NCI-H146 (cell line): ENCODE measurements at places on chromosomes 5 and 9.

GRCh38 chr9:128416432-128417019, 4.1 kb upstream of the CERCAM start:
- DNase-seq: no peak

GRCh38 chr5:96775689-96776088, 32.1 kb downstream of the ERAP1 start:
- no peak for DNase-seq

DNA sequence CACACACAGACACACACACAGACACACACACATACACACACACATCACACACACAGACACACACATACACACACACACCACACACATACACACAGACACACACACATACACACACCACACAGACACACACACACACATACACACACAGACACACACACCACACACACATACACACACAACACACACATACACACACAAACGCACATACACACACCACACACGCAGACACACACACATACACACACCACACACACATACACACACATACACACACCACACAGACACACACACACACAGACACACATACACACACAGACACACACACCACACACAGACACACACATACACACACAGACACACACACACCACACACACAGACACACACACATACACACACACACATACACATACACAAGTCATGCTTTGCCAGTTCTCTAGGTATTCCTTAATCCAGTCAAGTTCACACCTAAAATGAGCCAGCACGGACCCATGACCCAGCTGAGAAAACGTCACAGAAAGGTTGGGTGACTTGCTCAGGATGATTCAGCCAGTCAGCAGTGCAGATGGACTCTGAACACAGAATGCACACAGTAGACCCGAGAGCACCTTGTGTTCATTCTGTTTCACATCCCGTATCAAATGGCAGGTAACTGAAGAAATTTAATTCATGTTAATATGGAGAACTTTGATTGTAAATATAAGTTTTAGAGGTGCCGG, 746.4 kb downstream of the MTRR start:
- no peak for DNase-seq

DNA sequence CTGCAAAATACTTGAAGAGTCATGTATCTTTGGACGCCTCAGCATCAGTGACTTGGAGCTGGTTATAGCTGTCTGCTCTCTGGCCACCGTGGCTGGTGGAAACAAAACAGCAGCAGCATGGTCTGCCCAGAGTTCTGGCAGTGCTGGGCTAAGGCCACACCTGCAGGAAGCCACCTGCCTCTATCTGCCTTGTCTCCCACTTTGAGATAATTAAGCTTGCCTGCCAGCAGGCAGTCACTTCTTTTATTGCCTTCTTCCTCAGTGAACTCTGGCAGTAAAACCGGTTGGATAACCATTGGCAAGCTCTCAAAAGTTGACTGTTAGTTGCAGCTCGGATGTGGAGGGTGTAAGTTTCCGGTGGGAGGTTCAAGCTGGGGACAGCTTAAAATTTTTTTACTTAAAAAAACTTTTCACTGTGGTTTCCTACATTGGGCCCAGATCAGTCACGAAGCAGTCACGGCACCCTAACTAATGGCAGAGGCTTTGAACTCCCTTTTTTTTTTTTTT, 4.9 kb downstream of the SMIM3 start:
- DNase-seq: peak; percentile 81

- DNase-seq: no peak
Observed at GRCh38 chr9:130522233-130522808, 57.1 kb upstream of the FUBP3 start.

GRCh38 chr9:135693771-135694170, 5.5 kb downstream of the SOHLH1 start:
- DNase-seq: no peak

- no peak for DNase-seq
Observed at GRCh38 chr5:178429156-178429468, 161.1 kb downstream of the COL23A1 start.

DNA sequence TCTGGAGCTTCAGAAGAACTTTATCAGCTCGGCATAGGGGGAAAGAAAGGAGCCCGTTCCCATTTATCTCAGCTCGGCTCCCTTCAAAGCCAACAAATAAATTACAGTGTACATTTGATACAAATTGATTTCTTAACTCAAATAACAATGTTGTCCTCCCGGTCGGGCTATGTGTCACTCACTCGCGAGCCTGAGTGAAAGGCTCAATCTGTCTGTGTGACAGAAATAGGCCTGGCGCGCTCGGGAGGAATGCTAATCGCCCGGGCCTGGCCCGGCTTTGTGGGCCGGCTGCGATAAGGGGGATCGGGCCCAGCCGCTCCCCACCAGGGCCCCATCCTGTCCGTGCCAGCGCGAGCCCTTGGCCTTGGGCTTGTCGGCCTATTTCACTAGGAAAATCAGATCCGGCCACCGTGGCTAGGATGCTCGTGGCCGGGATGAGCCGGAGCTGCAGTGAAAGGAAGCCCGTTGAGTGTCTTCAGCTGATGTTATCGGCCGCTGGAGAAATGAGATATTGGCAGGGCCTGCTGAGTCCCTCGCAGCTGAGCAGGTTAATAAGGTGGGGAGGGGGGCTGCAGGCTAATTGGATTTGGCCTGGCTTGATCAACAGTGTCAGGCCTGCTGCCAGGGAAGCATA, 258.7 kb downstream of the IRX1 start:
- no peak for DNase-seq

DNA sequence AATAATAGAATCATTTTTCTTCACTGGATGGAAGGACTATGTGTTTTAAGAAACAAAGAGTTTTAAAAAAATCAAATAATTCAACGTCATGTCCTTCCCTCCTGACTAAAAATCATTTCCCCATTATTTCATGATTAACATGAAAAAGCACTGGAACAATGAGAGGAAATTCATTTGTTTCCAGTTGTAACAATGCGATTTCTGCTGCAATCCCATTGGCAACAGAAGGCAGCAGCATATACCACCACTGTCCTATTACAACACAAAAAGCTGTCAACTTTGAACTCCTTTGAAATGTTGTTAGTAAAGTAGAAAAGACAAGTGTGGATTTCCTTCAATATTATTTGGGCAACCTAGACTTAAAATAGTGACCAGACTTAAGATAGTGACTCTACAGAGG, 3.1 kb downstream of the C5orf63 start:
- no peak for DNase-seq

GRCh38 chr9:120642129-120642770, 62.3 kb upstream of the CDK5RAP2 start:
- no peak for DNase-seq

DNA sequence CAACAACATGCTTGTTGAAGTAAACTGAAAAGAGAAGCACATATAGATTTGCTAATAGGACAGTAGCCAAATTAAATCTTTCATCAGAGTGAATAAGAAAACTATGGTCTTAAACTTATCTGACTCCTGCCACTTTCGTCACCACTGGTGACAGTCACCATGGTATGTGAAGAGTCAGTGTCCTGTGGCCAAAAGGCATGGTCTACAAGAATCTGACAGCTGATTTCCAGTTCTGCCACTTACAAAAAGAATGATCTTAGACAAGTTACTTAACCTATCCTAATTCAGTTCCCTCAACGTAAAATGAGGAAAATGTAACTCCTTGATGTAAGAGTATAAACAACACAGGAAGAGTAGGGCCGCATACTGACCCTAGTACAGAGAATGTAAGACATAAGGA, 102.0 kb downstream of the LPAR1 start:
- no peak for DNase-seq

DNA sequence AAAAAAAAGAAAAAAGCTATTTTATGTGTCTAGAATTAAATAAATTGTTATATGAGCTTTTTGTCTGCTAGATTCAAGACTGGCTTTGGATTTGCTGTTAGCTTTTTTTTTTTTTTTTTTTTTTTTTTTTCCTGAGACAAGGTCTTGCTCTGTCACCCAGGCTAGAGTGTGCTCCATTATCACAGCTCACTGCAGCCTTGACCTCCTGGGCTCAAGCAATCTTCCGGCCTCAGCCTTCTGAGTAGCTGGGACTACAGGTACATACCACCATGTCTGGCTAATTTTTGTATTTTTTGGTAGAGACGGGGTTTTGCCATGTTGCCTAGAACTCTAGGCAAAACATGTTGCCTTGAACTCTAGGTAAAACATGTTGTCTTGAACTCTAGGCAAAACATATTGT, 16.7 kb downstream of the GPBP1 start:
- DNase-seq: no peak

- DNase-seq: no peak
Observed at GRCh38 chr9:9819886-9820285, 792.9 kb downstream of the PTPRD start.

- no peak for DNase-seq
Observed at GRCh38 chr5:151741678-151742423, 16.6 kb downstream of the ATOX1 start.

DNA sequence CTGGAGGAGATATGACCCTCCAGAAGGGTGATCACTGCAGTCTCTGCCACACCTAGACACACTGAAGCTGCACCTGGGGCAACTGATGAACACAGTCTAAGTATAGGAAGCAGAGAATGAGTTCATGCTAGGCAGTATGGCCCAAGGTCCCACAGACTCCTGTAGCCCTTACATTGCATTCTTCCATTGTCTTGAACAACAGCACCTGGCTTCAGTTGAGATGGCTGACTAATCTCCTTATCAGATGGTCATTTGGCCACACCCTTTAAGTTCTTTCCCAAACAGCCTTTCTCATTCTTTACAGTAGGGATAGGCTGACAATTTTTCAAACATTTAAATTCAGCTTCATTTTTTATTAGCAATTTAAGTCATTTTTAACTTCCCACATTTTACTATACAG, 23.1 kb downstream of the CENPK start:
- DNase-seq: no peak

- DNase-seq: no peak
Observed at GRCh38 chr9:6656614-6657300, 11.2 kb upstream of the GLDC start.

DNA sequence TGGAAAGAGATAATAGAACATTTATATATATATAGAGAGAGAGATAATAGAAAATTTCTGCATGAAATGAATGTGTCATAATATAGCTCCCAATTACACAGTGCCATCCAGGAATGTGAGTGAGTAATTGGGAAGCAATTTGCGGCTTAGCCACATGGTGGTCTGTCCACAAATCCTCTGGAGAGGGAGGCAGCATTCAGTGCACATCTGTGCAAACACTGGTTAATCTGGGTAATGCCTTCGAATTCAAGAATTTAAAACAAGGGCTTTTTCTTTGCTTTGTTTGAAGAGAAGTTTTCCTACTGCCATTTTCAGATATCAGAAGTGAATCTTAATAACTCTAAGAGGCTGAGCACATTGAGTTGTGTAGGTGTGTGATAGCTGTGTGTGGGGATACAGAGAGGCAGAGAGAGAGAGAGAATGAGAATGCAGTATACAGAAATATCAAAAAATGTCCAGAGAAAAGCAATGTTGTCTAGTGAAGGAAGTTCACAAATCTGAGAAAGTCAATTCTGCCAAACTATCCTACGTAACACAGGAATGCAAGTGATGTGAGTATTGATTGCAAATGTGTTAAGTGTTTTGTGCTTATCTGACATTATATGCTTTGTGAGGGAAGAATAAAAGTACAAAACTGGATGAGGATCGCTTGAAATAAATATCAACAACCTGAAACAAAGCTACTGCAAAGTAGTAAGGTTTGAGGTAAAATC, 134.6 kb downstream of the EDIL3 start:
- DNase-seq: peak; percentile 17

DNA sequence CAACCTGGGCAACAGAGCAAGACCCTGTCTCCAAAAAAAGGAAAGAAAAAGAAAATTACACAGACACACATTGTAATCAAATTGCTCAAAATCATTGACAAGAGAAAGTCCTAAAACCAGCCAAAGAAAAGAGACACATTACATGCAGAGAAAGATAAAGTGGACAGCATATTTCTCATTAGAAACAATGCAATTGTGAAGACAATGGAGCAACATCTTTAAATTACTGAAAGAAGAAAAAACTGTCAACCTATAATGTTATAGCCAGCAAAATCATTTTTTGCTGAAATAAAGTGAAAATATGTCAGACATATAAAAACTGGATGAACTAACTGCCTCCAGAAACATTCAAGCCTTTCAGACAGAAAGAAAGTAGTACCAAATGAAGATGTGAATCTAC, 120.6 kb downstream of the TMEM167A start:
- DNase-seq: no peak

DNA sequence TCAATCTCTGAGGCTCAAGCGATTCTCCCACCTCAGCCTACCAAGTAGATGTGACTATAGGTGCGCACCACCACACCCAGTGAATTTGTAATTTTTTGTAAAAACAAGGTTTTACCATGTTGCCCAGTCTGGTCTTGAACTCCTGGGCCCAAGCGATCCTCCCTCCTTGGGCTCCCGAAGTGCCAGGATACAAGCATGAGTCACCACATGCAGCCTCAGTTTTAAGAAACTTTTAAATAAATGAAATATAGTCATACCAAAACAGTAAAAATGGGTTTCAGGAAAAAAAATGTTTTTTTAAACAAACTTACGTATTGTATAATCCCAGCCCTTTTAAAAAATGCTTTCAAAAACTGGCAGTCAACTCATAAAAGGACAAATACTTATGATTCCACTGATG, 26.6 kb downstream of the FXN start:
- no peak for DNase-seq

DNA sequence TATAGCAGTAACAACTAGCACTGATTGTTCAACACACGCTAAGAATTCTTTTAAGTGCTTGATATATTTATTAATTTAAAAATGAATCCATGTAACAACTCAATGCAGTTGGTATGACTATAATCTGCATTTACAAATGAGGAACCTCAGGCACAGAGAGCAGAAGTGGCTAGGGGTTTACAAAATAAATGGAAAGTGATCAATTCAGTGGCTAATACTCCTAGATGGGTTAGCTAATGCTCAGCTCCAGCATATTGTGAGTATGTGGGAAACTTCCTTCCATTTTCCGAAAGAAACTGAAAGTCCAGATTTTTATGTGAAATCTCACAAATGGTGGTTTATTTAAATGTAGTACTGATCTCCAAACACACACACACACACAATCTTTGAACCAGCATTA, 128.0 kb downstream of the RFX3 start:
- no peak for DNase-seq

- DNase-seq: no peak
Observed at GRCh38 chr5:154193283-154193682, 2.8 kb downstream of the GALNT10 start.

DNA sequence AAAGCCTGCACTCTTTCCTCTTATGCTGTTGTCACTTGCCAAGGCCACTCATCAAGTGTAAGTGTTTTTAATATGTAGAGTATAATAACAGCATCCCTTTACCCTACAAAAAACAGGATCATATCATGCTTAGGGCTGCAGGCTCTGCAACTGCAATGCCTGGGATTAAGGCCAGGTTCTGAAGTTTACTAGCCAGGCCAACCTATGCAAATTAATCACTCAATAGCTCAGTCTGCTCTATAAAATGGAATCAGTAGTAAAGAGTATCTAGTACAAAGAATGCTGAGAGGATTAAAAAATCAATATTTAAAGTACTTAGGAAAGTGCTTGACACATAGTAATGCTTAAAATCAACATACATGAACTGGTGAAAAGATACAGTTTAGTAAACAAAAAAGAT, 253.3 kb downstream of the EDIL3 start:
- no peak for DNase-seq
